SK-N-SH (cell line): ENCODE measurements at places on chromosomes 2 and 18.
A peak's percentile ranks its signal among the peaks of the same experiment; 100 is the strongest.

DNA sequence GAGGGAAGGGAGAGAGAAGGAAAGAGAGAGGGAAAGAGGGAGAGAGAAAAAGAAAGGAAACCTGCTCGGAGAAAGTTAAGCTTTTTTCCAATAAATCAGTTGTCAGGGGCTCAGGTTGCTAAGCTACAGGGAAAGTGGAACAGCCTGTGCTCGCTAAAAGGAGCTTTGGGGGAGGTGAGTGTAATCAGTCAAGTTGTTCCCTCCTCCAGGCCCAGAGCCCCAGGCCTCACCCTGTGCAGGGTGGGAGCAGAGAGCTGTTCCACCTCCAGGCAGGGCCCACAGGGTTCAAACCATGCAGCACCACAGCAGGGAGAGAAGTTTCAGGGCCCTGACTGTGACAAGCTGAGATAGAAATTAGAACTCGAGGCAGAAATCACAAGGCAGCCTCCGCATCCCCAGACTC is 56.4 kb upstream of the PPP1CB start:
- no peak for DNase-seq

- DNase-seq, result no peak
Observed at GRCh38 chr18:363301-364085, 95.6 kb upstream of the THOC1 start.

DNA sequence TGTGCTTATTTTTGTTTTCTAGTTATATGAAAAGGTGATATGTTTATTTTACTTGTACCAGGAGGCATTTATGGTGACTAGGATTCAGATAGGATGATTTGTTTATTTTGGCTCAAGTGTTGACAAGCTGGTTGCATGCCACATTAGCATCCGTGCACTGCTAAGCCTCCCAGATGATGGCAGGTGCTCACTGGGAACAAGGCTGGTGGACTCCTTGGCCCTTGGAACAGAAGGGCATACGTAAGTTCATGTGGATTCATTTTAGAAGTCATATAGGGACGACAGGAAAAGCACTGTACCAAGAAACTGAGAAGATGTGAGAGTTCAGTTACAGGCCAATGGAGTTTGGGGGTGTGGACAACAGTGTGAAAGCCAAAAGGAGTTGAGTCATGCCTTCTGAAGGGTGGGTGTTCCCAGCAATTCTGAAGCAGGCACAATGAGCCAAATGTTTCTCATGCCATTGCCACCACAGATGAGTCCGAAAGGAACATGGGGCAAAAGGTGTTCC is 166.2 kb downstream of the PHLPP1 start:
- DNase-seq, result no peak

- DNase-seq, result no peak
Observed at GRCh38 chr2:72399879-72400278, 252.2 kb upstream of the CYP26B1 start.

DNA sequence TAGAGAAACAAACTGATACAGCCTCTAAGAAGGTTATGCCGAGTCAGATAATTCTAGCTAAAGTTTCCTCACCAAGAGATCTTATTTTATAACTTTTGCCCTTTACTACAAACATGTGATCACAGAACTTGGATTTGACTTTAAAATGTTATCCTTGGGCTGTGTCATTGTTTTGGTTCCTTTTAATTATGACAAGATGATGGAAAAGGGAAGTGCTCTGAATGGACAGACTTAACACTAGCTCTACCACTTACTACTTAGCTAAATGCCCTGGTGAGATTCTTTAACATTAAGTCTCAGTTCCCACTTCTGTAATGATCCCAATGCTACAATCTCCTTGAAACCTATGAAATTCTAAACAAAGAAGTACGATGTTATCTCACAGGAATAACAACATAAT is 69.9 kb downstream of the RTTN start:
- no peak for DNase-seq

GRCh38 chr18:4286256-4286655 is 168.9 kb downstream of the DLGAP1 start:
- no peak for DNase-seq

GRCh38 chr18:6605115-6605869 is 124.2 kb upstream of the ARHGAP28 start:
- DNase-seq, result no peak

- no peak for DNase-seq
Observed at GRCh38 chr18:61335684-61336555, 2.7 kb downstream of the CDH20 start.

DNA sequence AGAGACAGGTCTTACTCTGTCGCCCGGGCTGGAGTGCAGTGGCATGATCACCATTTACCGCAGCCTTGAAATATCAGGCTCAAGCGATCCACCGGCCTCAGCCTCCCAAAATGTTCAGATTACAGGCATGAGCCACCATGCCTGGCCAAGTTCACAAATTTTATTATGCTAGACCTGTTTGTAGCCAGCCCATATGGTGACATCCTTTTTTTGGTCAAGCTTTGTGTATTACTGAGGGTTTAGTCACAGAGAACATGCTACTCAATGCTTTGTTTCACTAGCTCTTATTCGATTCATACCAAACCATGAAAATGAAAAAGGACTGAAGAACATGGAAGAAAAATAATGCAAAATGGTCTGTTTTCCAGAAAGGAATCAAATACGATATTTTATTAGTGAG is 41.4 kb downstream of the DGKD start:
- DNase-seq, result no peak

GRCh38 chr2:17646081-17646554 is 105.6 kb downstream of the VSNL1 start:
- peak; percentile 64 for DNase-seq

DNA sequence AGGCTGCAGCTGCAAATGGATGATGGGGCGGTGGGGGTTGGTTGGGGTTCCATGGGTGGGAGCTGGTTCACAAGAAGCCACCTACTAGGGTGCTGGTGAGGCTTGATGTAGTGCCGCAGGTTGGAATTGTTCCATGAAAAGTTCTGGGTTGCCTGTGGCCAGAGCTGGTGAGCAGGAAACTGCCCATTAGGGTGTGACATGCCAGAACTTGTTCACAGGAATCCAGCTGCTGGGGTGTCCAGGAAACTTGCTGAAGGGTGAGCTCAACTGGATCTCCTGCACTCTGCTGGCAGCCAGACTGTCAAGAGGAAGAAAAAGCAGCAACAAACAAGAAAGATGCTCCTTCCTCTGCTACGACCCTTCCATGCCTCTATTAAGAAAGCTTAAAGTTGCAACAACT is 48.8 kb downstream of the MAP3K20 start:
- DNase-seq, result no peak

DNA sequence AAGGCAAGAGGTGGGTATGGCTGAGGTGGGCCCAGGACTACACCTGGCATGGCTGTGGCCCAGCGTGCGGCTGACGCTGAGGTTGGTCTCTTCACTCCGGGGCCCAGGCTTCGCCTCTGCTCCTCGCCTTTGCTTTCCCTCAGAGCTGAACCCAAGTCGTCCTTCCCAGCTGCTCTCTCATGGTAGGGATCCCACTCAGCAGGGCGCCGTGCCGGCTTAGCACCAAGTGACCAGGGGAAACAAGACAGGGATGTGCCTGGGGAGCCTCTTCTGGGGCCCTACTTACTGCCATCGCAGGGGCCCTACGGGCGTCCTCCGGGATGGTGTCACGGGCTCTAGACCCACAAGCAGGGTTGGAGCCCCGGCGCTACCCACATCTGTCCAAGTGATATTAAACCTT is 138.1 kb upstream of the ALKAL2 start:
- no peak for DNase-seq

GRCh38 chr2:2942225-2942624 is 435.4 kb downstream of the EIPR1 start:
- no peak for DNase-seq

DNA sequence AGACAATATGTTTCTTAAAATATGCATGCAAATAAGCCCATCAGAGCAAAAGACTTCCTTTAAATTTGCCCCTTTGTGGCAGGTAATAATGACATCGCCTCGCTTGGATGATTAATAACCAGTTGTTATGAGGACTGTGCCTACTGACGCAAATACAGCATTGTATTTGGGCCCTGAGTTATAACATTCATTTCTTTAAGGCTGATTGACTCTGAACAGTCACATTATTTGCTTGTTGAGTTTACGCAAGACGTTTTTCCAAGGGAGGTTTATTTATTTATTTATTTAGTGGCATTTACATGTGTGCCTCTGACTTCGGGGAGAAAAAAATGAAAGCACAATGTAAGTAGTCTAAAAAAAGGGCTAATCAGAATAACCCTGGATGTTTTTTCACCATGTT is 88.3 kb downstream of the SLC8A1 start:
- no peak for DNase-seq

DNA sequence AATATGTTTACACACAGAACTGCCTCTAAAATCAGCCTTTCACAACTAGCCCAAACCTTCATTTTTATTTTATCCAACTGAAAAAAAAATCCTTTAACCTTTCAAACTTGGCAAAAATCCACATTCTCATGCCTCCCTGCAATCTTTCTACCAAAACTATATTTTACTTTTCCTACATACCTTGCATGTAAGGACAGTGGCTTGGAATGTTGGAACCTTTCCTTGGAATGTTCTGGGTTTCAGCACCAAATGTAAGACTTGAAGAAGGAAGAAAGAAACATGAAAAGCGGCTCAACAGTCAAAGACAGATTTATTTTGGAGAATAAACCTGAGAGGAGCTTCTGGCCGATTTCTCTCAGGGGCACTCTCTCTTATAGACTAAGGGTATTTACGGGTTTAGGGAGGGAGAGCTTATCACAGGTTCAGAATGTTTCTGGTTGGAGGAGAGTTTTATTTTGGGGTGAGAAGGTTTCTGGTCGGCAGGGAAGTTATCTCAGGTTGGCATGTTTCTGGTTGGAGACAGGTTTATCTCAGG is 79.7 kb downstream of the RRM2 start:
- DNase-seq, result no peak

- no peak for DNase-seq
Observed at GRCh38 chr2:48883661-48884060, 128.1 kb upstream of the LHCGR start.

GRCh38 chr2:222303828-222304736 is 5.3 kb upstream of the PAX3 start:
- DNase-seq, result no peak

GRCh38 chr2:112841295-112842044 is 4.9 kb upstream of the IL1B start:
- DNase-seq, result no peak

GRCh38 chr2:23662941-23663920 is 263.7 kb downstream of the ATAD2B start:
- no peak for DNase-seq

- DNase-seq, result no peak
Observed at GRCh38 chr18:44996261-44996660, 315.6 kb downstream of the SETBP1 start.

DNA sequence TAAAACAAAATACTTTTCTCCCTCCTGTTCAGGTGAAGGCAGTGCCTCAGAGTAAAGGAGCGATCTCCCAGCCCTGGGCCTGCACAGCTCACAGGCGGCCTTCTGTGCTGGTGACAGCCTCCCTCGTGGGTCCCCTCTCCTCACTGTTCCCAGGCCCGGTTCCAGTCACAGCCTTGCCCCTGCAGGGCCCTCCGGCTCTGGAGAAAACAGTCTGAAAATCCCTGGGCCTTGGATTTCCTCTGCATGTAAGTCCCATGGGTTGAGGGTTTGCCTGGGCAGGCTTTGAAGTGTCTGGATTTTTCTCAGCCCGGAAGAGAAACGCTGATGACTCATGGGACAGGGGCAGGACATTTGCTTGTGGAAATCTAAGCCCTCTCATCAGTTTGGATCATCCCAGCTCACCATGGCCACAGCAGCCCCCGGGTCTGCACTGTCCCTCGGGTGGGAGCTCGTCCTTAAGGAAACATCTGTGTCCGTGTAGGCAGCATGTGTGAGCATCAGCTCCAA is 186.1 kb upstream of the RAB12 start:
- DNase-seq, result no peak

GRCh38 chr18:35477497-35477896 is 20.3 kb downstream of the INO80C start:
- no peak for DNase-seq

DNA sequence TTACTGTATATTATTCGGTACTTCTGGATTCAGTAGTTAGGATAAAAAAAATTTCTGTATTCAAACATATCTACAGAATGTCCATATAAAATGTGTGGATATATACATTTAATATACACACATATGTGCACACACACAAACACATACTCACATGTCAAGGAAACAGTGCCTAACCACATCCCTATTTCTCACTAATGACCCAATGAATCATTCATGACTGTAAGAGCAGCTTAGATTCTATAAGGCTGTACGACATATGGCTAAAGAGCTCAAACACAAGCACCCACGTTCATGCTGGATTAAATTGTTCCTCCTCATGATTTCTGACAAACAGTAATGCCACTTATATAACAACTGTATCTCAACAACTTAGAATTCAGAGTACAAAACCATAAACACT is 457.3 kb downstream of the ADCYAP1 start:
- no peak for DNase-seq

DNA sequence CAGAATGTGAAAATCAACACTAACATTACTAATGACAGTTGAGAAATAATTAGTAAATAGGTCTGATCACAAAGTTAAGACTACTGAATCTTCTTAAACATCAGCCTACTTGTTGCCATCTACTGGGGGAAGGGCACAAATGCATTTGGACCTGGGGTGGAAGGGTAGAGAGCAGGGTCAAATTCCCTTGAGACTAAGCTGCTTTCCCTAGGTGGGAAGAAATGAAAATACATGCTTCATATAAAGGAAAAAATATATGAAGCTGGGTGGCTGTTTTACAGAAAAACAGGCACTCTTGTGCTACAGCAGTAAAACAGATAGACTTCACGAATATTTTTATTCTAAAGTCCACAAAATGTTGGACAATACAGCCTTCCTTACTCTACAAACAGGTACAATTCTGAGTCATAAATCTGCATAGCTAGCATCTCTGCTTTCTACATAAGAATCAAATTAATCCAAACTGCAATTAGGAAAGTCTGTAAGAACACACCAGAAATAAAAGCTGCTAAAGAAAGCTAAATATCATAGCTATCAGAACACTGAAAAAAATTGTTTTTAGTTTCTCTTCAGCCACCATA is 10.9 kb downstream of the TRIP12 start:
- DNase-seq, result peak; percentile 42

DNA sequence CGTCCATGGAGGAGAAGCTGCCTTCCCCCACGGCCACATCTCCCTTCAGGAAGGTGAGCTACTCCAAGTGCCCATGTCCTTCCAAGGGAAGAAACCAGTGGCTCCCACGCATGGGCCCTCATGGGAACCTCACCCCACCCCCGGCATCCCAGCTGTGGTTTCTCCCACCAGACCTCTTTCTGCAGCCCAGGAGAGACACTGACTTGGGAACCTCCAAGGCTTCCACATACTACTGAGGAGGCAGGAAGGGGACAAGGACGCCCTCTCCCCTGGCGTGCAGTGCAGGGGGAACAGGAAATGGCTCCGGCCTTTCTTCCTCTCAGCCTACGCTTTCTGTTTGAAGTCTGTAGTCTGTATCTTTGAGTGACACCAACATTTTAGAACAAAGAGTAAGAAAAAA is 104.5 kb upstream of the EPC2 start:
- DNase-seq, result no peak

GRCh38 chr18:5720132-5720531 is 175.2 kb downstream of the TMEM200C start:
- no peak for DNase-seq

GRCh38 chr2:29769847-29770246 is 151.5 kb downstream of the ALK start:
- DNase-seq, result no peak
